Type B pancreatic cell (in vitro differentiated cells): ENCODE measurements at places on chromosomes 2 and 18. TPM values are rescaled to one million over a fixed set of nuclear protein-coding genes. Genes with fewer than 3 reads are reported as not detected.

GRCh38 chr2:134203175-134203574, 50.7 kb upstream of the MGAT5 start:
- no peak overlapping the region for H3K4me3 ChIP-seq
- H3K4me1 ChIP-seq: peaks cover 11% of the 10 kb centered on the region
- no peak for DNase-seq

DNA sequence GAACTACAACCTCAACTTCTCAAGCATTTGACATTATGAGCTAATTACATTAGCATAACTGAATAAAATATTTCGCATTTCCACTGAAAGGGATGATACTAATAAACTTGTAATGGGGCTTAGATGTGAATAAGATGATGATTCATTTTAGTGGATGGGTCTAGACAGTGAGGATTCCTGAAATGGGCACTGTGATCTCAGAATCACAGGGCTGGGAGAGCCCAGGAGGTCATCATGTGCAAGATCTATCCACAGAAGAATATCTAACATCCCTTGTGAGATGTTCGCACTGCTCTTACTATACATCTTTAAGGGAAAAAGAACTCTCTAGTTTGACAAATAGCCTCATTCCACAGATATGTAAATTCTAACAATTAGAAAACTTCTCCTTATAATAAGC, 245.7 kb downstream of the DYM start:
- H3K27ac ChIP-seq: no peak overlapping the region
- no peaks in the 10 kb centered on the region for H3K4me1 ChIP-seq
- H3K36me3 ChIP-seq: peaks cover 3% of the 10 kb centered on the region

DNA sequence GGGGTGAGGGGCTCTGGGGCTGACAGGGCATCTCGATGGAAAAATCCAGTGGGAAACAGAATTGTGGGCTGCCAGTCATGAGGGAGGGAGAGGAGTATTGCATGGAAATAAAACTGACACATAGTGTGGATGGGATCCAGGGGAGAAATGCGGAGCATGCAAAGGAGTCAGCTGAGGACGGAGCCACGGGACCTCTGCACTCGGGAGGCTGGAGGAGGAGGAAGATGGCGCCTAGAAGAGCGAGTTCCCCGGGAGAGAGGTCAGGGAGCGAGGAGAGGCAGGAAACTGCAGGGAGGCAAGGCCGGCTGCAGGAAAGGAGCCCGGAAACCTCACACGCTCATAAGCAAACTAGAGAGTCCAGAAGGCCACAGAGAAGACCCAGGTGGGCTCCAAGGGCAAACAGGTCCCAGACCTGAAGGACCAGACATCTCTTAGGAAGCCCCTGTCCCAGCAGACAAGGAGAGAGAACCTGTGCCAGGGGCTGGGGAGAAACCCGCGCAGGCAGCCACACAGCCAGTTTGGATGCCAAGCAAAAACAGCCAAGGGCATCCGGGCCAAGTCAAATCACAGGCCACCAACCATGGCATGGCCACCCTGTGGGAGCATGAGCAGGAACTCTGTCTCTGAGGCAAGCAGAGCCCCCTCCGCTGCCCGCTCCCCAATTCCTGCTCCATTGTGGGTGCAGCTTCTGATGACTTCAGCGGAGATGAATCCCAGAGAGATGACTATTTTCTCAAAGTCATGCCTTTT, 218.8 kb upstream of the ID2 start:
- no peak overlapping the region for H3K27ac ChIP-seq
- no peaks in the 10 kb centered on the region for H3K36me3 ChIP-seq
- H3K27me3 ChIP-seq: no peaks in the 10 kb centered on the region
- DNase-seq: no peak

- no peak overlapping the region for H3K4me3 ChIP-seq
- no peak for DNase-seq
- no peaks in the 10 kb centered on the region for H3K36me3 ChIP-seq
- no peak overlapping the region for H3K27ac ChIP-seq
- H3K27me3 ChIP-seq: no peaks in the 10 kb centered on the region
- peaks cover 32% of the 10 kb centered on the region for H3K4me1 ChIP-seq
These were observed 31.2 kb downstream of the ARHGAP25 start for GRCh38 chr2:68765739-68766375.

GRCh38 chr2:126696644-126697520, 40.9 kb downstream of the GYPC start:
- no peak for DNase-seq
- H3K27ac ChIP-seq: no peak overlapping the region
- no peaks in the 10 kb centered on the region for H3K27me3 ChIP-seq
- no peak overlapping the region for H3K4me3 ChIP-seq

DNA sequence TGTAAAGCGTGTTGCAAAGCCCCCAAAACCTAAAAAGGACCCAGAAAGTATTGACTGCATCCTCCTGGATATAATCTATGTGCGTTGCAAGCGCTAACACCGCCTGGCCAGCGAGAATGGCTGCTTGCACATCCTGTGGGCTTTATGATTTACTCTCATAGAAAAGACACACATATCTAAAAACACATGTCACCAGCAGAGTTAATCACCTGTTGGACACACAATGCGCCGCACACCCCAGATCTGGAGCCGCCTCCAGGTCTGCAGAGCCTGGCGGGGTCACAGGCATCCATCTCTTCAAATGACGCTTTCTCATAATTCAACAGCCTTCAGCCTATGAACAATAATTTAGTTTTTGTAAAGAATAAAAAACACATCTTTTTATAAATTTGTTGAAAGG, 186.5 kb downstream of the RTP5 start:
- H3K27ac ChIP-seq: no peak overlapping the region
- no peak for DNase-seq
- H3K27me3 ChIP-seq: peaks cover 70% of the 10 kb centered on the region
- H3K4me1 ChIP-seq: no peaks in the 10 kb centered on the region

DNA sequence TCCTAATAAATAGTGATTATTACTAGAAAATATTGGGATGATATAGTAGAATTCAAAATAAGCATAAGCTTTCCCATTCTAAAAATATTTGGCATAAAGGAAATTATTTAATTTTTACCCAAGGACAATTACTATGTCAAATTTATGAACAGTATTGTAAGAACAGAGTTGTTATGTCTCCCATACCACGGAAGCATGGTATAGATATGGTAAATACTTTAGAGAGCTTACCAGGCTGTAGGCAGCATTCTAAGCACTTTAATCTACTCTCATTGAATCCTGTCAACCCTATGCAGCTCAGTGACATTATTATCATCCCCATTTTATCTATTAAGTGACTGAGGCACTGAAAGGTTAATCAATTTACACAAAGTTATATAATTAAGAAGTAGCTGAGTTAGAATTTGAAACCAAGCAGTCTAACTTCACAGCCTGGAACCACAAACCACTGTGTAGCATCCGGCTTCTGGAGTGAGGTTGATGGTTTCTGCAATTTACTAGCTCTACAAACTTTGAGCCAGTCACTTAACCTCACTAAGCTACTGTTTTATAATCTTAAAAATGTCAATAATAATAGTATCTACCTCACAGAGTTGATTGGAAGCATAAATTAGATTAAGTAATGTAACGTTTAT, 323.7 kb downstream of the ARHGAP15 start:
- peaks cover 21% of the 10 kb centered on the region for H3K27me3 ChIP-seq
- no peaks in the 10 kb centered on the region for H3K36me3 ChIP-seq
- H3K4me3 ChIP-seq: no peak overlapping the region

- peaks cover 13% of the 10 kb centered on the region for H3K4me1 ChIP-seq
- no peaks in the 10 kb centered on the region for H3K36me3 ChIP-seq
- H3K4me3 ChIP-seq: no peak overlapping the region
- no peak for DNase-seq
- no peak overlapping the region for H3K27ac ChIP-seq
- H3K27me3 ChIP-seq: peaks cover 49% of the 10 kb centered on the region
These were observed 98.0 kb downstream of the INHBB start for GRCh38 chr2:120443946-120444345.

GRCh38 chr2:73832930-73833329, 4.2 kb downstream of the STAMBP start:
- no peak overlapping the region for H3K4me3 ChIP-seq
- peaks cover 27% of the 10 kb centered on the region for H3K4me1 ChIP-seq
- peak overlapping the region; percentile 1 for H3K27ac ChIP-seq

DNA sequence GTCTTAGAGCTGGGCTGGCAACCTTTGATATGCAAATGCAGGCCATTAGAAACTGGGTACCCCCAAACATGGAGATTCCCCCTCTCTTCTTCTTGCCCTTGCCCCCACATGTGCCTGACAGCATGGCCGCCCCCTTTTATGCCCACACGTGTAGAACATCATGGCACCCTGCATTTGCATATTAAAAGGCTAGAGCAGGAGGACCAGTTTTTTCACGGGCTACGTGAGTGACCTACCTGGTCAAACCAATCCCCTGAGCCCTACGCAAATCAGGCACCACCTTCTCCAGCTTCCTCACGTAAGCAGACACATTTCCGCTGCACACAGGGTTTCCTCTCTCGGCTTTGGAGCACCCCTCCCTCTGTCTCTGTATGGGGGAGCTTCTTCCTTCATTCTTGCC, 110.9 kb upstream of the COPS8 start:
- peak; percentile 34 for DNase-seq
- peaks cover 9% of the 10 kb centered on the region for H3K27me3 ChIP-seq
- H3K36me3 ChIP-seq: no peaks in the 10 kb centered on the region
- no peak overlapping the region for H3K4me3 ChIP-seq
- H3K4me1 ChIP-seq: peaks cover 64% of the 10 kb centered on the region

GRCh38 chr2:218026244-218026643, 23.4 kb upstream of the TNS1 start:
- peaks cover 11% of the 10 kb centered on the region for H3K4me1 ChIP-seq
- H3K4me3 ChIP-seq: no peak overlapping the region
- no peak overlapping the region for H3K27ac ChIP-seq
- peak; percentile 48 for DNase-seq
- H3K36me3 ChIP-seq: no peaks in the 10 kb centered on the region

- H3K27me3 ChIP-seq: peaks cover 72% of the 10 kb centered on the region
- no peaks in the 10 kb centered on the region for H3K36me3 ChIP-seq
- H3K4me1 ChIP-seq: peaks cover 6% of the 10 kb centered on the region
- peak within 1 kb of the TSS; percentile 91 for H3K4me3 ChIP-seq
These were observed at the start of gene LIMS2 for GRCh38 chr2:127675331-127676261. Gene LIMS2 (minus strand): TSS chr2:127675530. CDS start chr2:127675024, 506 bp downstream.

GRCh38 chr2:160989778-160990177, 170.4 kb upstream of the TANK start:
- H3K27me3 ChIP-seq: peaks cover 3% of the 10 kb centered on the region
- DNase-seq: no peak
- H3K36me3 ChIP-seq: peaks cover 3% of the 10 kb centered on the region

DNA sequence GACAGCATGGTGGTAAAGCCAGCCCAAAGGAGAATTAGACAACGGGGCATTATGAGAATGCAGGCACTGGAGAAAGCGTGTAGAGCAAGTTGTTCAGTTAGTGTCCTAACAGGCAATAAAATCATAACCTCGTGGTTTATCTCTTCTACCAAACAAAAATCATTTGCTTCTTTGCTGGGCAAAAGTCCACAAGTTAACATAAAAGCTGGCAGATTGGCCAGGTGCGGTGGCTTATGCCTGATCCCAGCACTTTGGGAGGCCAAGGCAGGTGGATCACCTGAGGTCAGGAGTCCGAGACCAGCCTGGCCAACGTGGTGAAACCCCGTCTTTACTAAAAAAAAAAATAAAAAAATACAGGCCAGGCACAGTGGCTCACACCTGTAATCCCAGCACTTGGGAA, 364.1 kb downstream of the SETBP1 start:
- no peaks in the 10 kb centered on the region for H3K27me3 ChIP-seq
- peaks cover 18% of the 10 kb centered on the region for H3K4me1 ChIP-seq
- peaks cover 44% of the 10 kb centered on the region for H3K36me3 ChIP-seq
- H3K27ac ChIP-seq: no peak overlapping the region
- no peak for DNase-seq
- H3K4me3 ChIP-seq: no peak overlapping the region

DNA sequence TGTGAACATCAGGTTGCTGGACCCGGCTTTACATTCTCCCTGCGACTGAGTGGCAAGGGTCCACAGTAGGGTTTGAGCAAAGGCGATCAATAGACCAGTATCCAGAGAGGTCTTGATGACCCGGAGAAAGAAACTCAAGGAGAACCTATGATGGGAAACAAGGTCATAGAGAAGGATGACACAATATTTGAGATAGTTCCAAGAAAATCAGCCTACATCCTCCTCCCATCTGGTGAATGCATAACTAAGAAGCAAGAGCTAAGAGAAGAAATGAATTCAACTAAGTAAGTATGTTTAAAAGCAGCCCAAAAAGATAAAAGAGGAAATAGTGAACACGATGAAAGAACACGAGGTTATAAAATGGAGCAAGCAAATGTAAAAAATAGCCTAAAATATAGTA, 166.3 kb downstream of the CD8B2 start:
- H3K4me1 ChIP-seq: peaks cover 2% of the 10 kb centered on the region
- H3K4me3 ChIP-seq: no peak overlapping the region
- H3K36me3 ChIP-seq: no peaks in the 10 kb centered on the region
- H3K27me3 ChIP-seq: peaks cover 6% of the 10 kb centered on the region
- no peak for DNase-seq

- no peak for DNase-seq
- H3K36me3 ChIP-seq: no peaks in the 10 kb centered on the region
- no peak overlapping the region for H3K27ac ChIP-seq
- H3K4me1 ChIP-seq: peaks cover 37% of the 10 kb centered on the region
- H3K27me3 ChIP-seq: peaks cover 4% of the 10 kb centered on the region
These were observed 158.4 kb downstream of the SH3RF3 start for GRCh38 chr2:109287413-109287812.

DNA sequence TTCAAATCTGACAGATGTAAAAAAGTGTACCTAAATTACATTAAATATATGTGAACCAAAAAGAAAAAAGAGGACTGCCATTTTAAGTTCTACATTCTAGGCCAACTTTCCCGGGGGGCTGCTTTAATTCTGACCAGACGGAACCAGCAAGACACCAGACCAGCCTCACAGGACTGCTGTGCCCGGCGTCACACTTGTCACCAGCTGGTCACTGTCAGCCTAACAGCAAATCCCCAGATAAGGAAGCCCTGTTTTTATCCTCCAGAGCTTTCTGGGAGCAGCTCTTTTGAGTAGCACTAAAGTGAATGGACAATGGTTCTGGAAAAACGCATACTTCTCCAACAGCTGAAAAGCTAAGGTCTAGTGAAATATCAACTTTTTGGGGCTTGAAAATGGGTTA, 35.6 kb downstream of the CYB5A start:
- H3K27ac ChIP-seq: peak overlapping the region; percentile 31
- no peak for DNase-seq
- peaks cover 30% of the 10 kb centered on the region for H3K4me1 ChIP-seq
- no peaks in the 10 kb centered on the region for H3K27me3 ChIP-seq
- H3K4me3 ChIP-seq: no peak overlapping the region
- H3K36me3 ChIP-seq: peaks cover 28% of the 10 kb centered on the region

DNA sequence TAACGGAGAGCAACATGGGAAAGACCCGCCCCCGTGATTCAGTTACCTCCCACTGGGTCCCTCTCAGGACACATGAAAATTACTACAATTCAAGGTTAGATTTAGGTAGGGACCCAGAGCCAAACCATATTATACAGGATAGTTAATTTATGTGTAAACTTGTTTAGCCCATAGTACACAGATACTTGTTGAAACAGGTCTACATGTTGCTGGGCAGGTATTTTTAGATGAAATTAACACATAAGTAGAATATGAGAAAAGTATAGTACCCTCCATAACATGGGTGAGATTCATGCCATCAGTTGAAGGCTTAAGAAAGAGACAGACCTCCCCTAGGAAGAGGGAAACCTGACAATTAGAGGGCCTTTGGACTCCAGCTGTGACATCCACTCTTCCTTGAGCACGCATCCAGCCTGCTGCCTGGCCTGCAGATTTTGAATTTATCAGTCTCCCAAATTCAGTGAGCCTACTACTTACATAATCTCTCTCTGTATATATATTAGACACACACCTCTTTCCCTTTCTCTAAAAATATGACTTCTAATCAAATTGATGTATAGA, 463.5 kb upstream of the NETO1 start:
- H3K4me1 ChIP-seq: no peaks in the 10 kb centered on the region
- no peak overlapping the region for H3K4me3 ChIP-seq
- H3K27me3 ChIP-seq: no peaks in the 10 kb centered on the region
- H3K27ac ChIP-seq: no peak overlapping the region

TMEM198 gene
- 7.8 and 9.7 TPM in 2 replicates for total RNA-seq

RFX8 gene
- 1.1 TPM in 1 of 2 replicates, not detected in the other for total RNA-seq

NIFK gene
- total RNA-seq: 55.5 and 60.9 TPM in 2 replicates

SPC25 gene
- total RNA-seq: 8.2 and 25.2 TPM in 2 replicates

THAP4 gene
- 51.3 and 53.3 TPM in 2 replicates for total RNA-seq

BIN1 gene
- 26.3 and 63.4 TPM in 2 replicates for total RNA-seq
